ENCODE measurements at places on chromosomes 5 and 9.

- no peaks in the 10 kb centered on the region for H3K27me3 ChIP-seq
- H3K27ac ChIP-seq: no peak overlapping the region
- H3K36me3 ChIP-seq: no peaks in the 10 kb centered on the region
Measured at GRCh38 chr5:66788556-66788955, 192.4 kb downstream of the MAST4 start.

GRCh38 chr5:175557778-175558177, 79.4 kb downstream of the SFXN1 start:
- no peaks in the 10 kb centered on the region for H3K27me3 ChIP-seq
- H3K27ac ChIP-seq: no peak overlapping the region
- no peak for DNase-seq
- H3K4me3 ChIP-seq: no peak overlapping the region
- no peaks in the 10 kb centered on the region for H3K4me1 ChIP-seq
- H3K36me3 ChIP-seq: no peaks in the 10 kb centered on the region

- H3K27ac ChIP-seq: no peak overlapping the region
- H3K4me1 ChIP-seq: no peaks in the 10 kb centered on the region
- no peak overlapping the region for H3K4me3 ChIP-seq
- H3K27me3 ChIP-seq: no peaks in the 10 kb centered on the region
- no peaks in the 10 kb centered on the region for H3K36me3 ChIP-seq
- no peak for DNase-seq
Measured at GRCh38 chr5:161431963-161432362, 114.6 kb downstream of the GABRB2 start.

- peaks cover 7% of the 10 kb centered on the region for H3K27me3 ChIP-seq
- H3K4me1 ChIP-seq: no peaks in the 10 kb centered on the region
- no peak for DNase-seq
- no peak overlapping the region for H3K4me3 ChIP-seq
- no peaks in the 10 kb centered on the region for H3K36me3 ChIP-seq
- no peak overlapping the region for H3K27ac ChIP-seq
Measured at GRCh38 chr5:150848271-150848670, 1.9 kb downstream of the IRGM start.

GRCh38 chr9:16119261-16120230, 566.7 kb downstream of the CCDC171 start:
- peak overlapping the region; percentile 18 for H3K4me3 ChIP-seq
- no peaks in the 10 kb centered on the region for H3K27me3 ChIP-seq
- H3K36me3 ChIP-seq: no peaks in the 10 kb centered on the region
- DNase-seq: no peak

GRCh38 chr5:90113108-90113507, 296.4 kb downstream of the CETN3 start:
- H3K27ac ChIP-seq: no peak overlapping the region
- no peaks in the 10 kb centered on the region for H3K27me3 ChIP-seq
- no peaks in the 10 kb centered on the region for H3K4me1 ChIP-seq
- no peak overlapping the region for H3K4me3 ChIP-seq
- no peak for DNase-seq
- no peaks in the 10 kb centered on the region for H3K36me3 ChIP-seq

DNA sequence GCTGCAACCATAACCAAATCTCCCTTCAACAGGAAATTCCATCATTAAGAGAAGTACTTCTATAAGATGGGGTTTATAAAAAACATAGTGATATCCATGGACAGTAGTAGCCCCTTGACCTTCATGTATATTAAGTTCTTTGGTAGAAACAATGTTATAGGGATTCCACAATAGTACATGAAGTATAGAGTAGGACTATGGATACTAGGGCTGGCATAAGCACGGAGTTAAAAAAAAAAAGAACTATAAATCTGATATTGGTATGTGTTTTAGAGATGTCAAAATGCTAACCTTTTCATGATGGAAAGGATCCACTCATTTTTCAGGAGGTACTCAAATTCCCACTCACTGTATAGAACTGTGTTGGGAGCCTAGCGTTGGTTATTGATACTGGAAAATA, 337.6 kb downstream of the FGF10 start:
- no peaks in the 10 kb centered on the region for H3K36me3 ChIP-seq
- no peaks in the 10 kb centered on the region for H3K4me1 ChIP-seq
- DNase-seq: no peak
- no peak overlapping the region for H3K27ac ChIP-seq

DNA sequence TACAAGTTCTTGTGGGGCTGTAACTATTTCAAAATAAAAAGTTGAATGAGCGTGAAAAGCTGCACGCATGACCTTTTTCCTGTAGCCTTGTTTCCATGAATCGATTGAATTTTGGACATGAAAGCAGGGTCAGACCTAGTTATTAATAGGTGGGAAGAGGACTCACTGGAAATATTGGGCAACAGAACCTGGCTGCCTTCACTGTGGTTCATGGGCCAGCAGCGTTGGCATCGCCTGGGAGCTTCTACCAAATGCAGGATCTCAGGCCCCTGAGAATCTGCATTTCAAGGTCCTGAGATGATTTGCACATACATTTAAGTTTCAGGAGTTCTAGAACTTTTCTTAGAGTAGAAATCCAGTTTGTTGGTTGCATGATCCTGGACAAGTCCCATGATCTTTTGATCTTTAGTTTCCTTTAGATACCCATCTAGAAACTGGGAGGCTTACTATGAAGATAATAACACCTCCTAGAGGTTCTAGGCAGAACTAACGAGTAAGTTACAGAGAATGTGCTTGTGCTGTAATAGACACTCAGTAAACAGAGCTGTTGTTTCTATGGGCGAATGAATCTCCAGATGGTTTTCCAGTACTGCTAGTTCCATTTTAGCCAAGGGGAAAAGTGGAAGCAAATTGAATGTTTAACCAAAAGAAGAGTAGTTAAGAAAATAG, 12.4 kb downstream of the ANKRD33B start:
- no peak overlapping the region for H3K27ac ChIP-seq
- H3K4me3 ChIP-seq: no peak overlapping the region
- H3K36me3 ChIP-seq: no peaks in the 10 kb centered on the region
- H3K27me3 ChIP-seq: no peaks in the 10 kb centered on the region
- H3K4me1 ChIP-seq: peaks cover 6% of the 10 kb centered on the region

DNA sequence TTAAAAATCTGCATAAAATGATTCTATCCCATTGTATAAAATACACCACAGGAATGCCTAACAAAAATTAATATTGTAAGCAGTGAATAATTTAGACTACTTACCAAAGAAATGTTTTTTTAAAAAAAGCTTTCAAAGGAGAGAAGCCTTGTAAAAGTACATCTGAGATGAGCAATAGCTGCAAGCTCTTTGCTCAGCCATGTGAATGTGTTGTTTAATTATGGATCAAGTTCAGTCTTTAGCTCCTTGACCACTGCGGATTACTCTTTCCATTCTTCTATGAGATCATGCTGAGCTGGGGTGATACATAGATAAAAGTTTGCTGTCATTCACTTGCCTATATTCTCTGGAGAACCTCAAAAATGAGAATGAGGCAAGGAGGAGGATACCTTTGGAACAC, 782.4 kb upstream of the ZNF608 start:
- no peak overlapping the region for H3K27ac ChIP-seq
- H3K4me1 ChIP-seq: peaks cover 5% of the 10 kb centered on the region
- no peak overlapping the region for H3K4me3 ChIP-seq
- H3K27me3 ChIP-seq: no peaks in the 10 kb centered on the region
- H3K36me3 ChIP-seq: no peaks in the 10 kb centered on the region

GRCh38 chr5:134114886-134115805, 665 bp downstream of the TCF7 start:
- no peak overlapping the region for H3K27ac ChIP-seq
- H3K4me3 ChIP-seq: peak overlapping the region; percentile 78
- peaks cover under 1% of the 10 kb centered on the region for H3K36me3 ChIP-seq

GRCh38 chr9:125922854-125923253, 175.7 kb downstream of the PBX3 start:
- no peak overlapping the region for H3K4me3 ChIP-seq
- DNase-seq: no peak
- H3K36me3 ChIP-seq: peaks cover 4% of the 10 kb centered on the region
- H3K27me3 ChIP-seq: no peaks in the 10 kb centered on the region

DNA sequence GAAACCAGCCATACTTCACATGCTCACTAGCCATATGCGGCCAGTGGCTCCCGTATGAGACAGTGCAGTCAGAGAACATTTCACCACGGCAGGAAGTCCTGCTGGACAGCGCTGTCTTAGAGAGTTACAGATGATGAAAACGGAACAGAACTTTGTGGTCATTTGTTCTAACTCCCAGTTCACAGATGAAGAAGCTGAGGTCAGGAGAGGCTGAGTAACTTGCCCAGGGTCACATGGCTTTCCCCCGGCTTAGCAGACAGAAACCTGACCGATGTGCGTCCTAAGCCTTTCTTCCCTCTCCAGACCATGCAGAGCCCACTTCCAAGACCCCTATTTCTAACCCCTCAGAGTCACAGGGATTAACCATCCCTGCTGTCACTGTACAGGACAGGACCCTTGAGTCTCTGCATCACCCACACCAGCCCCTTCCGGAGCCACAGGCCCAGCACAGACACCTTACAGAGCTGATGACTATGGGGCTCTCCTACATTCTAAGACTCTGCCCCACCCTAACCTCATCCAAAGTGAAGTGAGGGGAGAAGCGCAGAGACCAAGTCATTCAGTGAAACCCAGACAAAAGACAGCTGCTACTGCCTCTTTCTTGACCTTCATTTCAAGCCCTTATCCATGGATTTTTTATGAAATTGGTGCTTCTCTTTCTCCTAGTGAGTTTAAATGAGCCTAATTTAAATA, 86.9 kb downstream of the PTPN3 start:
- no peaks in the 10 kb centered on the region for H3K27me3 ChIP-seq
- H3K36me3 ChIP-seq: no peaks in the 10 kb centered on the region
- no peak overlapping the region for H3K4me3 ChIP-seq
- H3K27ac ChIP-seq: no peak overlapping the region

GRCh38 chr5:78574131-78574673, 74.4 kb downstream of the LHFPL2 start:
- peak overlapping the region; percentile 57 for H3K27ac ChIP-seq
- H3K4me1 ChIP-seq: peaks cover 41% of the 10 kb centered on the region
- H3K4me3 ChIP-seq: no peak overlapping the region
- H3K36me3 ChIP-seq: no peaks in the 10 kb centered on the region
